Kidney tubule cell (primary cell): ENCODE measurements at places on chromosomes 2 and 18.

DNA sequence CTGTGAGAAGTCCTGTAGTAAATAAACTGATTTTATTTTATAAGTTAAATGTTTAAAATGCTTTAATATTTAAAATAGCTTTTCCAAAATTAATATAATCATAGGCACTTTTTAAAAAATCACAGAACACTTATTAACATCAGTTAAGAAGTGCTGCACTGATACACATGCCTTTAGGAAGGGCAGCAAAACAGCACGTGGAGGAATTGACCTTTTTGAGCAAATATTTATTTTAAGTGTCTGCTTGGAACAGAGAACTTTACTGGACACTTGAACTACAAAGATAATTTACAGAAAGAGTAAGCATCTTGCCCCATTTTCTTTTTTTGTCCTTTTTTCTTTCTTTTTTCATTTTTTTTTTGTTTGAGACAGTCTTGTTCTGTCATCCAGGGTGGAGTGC is 87.7 kb upstream of the NARS1 start:
- no peak for DNase-seq

DNA sequence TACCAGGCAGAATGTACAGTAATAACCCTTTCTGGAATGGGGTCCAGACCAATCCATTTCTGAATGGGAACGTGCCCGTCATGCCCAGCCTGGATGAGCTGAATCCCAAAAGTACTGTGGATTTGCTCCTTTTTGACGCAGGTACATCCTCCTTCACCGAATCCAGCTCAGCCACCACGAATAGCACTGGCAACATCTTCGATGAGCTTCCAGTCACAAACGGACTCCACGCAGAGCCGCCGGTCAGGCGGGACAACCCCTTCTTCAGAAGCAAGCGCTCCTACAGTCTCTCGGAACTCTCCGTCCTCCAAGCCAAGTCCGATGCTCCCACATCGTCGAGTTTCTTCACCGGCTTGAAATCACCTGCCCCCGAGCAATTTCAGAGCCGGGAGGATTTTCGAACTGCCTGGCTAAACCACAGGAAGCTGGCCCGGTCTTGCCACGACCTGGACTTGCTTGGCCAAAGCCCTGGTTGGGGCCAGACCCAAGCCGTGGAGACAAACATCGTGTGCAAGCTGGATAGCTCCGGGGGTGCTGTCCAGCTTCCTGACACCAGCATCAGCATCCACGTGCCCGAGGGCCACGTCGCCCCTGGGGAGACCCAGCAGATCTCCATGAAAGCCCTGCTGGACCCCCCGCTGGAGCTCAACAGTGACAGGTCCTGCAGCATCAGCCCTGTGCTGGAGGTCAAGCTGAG is 89.6 kb downstream of the SH3BP4 start:
- no peak for DNase-seq

- DNase-seq, result no peak
Measured at GRCh38 chr18:3653851-3654441, 204.0 kb downstream of the TGIF1 start.

GRCh38 chr2:212526059-212526458 is 12.5 kb downstream of the ERBB4 start:
- DNase-seq, result no peak

- DNase-seq, result no peak
Measured at GRCh38 chr18:37390687-37391086, 174.9 kb downstream of the CELF4 start.

DNA sequence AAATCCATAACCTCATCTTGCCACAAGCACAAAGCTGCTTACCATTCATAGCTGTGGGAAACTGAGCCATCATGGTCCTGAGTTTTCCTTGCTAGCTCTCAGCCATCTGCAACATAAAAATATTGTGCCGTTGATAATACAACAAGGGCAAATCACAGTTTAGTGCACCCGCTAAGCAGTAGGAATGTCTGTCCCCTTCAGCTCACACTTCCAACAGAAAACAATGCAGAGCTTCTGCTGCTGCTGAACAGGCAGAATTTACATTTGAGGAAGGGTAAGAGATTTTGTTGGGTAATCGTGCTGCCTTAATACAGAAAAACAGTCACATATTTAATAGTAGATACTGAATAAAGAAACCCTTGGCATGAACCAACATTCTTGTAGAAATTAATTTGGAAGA is 32.3 kb downstream of the ITSN2 start:
- DNase-seq, result no peak
